NCI-H748 treated with DMSO at 0.1 percent for 48 hours (cell line): ENCODE measurements at places on chromosomes 3 and 15.

DNA sequence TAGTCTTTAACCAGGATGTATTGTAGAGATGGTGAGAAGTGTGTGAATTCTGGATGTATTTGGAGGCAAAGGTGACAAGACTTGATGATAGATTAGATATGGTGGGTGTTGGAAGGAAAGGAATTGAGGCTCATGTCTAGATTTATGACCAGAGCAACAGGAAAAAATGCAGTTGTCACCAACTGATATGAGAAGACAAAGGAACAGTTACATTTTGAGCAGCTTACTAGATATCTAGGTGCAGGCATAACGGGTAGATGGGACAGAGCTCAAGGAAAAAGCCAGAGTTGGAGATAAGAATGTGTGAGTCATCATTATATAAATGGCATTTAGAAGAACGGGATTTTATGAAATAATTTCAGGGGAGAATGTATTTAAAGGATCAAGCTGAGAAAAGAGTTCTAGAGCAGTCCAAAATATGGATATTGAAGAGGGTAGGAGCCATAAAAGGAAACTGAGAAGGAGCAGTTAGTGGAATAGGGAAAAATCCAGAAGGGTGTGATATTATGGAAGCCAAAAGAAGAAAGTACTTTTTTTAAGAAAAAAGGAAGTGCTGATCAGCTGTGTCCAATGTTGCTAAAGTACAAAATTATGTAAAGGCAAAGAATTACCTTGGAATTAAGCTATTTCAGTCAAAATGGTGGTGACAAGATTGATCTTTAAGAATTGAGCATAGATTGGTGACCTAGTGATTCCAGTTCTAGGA lies 262.5 kb downstream of the CGGBP1 start:
- no peak for DNase-seq

DNA sequence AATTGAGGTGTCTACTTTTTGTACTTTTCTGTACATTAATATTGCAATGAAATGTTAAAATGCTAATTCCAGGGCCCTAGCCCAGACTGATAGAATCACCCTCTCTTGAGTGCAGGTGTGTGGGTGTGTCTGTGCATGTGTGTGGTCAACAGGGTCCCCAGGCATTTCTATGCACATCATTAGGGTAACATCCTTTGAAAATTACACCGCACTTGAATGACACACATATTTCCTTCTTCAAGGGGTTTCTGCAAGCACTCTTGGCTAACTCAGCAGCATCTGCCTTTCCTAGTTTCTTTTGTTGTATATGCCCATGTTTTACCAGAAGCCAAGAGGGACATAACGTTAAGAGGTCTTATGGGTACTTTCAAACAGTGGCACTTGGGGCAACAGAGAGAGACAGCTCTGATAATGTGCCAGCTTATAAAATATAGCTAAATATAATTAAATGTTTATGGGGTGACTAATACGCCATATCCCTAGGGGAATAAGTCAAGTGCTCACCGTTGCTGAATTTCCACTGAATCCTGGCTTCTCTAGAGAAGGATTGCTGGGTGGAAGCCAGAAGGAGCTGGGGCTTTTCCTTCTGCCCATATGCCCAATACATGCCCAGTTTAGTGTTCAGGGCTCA lies 54.5 kb upstream of the LRIG1 start:
- DNase-seq: no peak

- DNase-seq: no peak
These were observed 127.1 kb downstream of the KCNMB2 start for GRCh38 chr3:178663201-178663934.

DNA sequence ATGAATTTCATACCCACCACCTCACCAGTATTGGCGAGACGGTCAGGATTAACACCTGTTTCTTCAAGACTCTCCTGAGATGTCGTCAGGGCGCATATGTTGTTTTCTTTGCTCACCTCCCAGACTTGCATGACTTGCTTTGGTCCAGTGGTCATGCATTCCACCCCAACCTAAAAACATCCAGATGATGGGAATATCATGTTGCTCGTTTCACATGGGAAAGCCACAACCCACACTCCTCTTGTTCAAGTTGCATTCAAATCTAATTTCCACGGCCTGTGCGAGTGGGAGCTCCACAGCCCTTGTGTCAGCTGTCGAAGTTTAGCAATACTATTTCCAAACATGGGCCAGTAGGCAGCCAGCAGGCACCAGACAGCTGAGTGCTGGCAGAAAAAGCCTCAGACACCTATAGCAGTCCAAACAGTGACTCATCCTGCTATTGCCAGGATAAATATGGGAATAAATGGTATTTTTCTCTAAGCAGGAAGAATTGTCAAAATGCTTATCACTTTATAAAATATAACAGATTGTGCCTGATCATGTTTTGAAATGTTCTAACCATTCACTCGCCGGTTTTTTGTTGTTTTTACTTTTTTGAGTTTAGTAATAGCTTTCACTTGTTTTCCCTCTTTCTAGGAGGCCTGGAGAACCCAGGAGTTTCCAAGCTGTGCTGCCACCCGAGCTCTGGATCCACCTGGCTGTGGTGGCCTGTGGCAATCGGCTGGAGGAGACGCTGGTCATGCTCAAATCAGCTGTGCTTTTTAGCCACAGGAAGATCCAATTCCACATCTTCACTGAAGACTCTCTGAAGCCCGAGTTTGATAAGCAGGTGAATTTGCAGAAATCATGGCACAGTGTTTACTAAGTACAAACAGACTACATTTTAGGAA lies 20.1 kb downstream of the GXYLT2 start:
- no peak for DNase-seq

DNA sequence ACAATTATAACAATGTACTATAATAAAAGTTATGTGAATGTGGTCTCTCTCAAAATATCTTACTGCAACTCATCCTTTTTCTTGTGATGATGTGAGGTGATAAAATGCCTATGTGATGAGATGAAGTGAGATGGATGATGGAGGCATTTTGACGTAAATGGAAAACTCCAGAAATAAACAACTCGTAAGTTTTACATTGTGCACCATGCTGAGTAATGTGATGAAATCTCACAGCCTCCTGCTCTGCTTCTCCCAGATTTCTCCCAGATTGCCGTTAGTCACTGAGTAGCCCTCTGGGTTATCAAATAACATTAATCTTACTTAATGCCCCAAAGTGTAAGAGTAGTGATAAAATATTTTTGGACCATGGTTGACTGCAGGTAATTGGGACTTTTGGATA lies 64.8 kb upstream of the SLCO2A1 start:
- no peak for DNase-seq

GRCh38 chr3:113895964-113896363 lies 51.8 kb upstream of the ZDHHC23 start:
- DNase-seq: no peak

- DNase-seq: no peak
These were observed 369.5 kb upstream of the THBS1 start for GRCh38 chr15:39211108-39211979.
